ENCODE measurements at places on chromosomes 11 and 22.
A peak's percentile ranks its signal among the peaks of the same experiment; 100 is the strongest.

- no peak for DNase-seq
Observed at GRCh38 chr22:49779211-49779610, 48.5 kb downstream of the BRD1 start.

DNA sequence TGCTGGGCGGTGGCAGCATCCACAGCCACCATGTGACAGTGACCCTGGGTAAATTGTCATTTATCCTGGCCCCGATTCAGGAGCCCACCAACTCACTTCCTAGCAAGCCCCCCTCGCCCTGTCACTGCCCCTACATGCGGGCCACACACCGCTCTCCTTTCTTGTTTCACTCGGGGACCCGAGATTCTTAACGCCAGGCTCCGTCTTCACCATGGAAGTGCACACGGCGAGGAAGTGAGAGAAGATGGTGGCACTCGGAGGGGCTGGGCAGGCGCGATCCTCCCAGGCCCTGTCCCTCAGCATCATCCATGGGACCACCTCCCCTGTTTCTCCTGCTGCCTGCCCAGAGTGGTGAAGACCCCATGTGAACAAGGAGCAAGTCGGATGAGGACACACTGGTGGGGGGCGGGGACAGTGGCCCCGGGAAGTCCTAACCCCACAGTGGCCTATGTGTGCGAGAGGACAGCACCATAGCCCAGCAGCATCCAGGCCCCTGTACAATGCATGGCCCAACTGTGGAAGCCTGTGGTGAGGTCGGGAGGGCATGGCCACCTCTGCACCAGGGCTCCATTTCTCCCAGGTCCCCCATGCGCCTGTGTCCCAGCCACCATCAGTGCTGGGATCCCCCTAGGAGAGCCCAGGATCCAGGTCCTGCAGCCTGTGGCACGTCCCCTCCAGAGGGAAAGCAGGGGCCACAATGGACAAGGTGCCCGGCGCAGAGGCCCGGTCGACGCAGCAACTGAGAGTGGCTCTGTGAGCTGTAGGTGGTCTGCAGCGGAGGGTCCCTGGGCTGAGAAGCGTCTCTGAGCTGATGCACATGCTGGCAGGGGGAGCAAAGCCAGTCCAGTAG, 262.8 kb downstream of the BRD1 start:
- DNase-seq, result no peak

DNA sequence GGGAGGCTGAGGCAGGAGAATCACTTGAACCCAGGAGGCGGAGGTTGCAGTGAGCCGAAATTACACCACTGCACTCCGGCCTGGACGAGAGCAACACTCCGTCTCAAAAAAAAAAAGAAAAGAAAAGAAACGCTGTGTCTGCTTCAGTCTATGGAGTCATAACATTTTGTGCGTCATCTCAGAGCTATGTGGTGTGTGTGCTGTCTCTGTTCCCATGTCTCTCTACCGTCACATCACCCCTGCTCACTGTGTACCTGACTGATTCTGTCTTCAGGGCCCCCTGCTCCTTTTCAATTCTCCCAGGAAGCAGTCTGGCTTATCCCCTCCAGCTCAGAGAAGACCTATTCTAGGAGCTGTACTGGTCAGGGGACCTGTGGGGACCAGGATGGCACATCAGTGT, 7.0 kb downstream of the BACE1-AS start:
- DNase-seq, result no peak

- peak; percentile 92 for DNase-seq
Observed at GRCh38 chr22:41697126-41697775, 2.1 kb upstream of the MEI1 start.

DNA sequence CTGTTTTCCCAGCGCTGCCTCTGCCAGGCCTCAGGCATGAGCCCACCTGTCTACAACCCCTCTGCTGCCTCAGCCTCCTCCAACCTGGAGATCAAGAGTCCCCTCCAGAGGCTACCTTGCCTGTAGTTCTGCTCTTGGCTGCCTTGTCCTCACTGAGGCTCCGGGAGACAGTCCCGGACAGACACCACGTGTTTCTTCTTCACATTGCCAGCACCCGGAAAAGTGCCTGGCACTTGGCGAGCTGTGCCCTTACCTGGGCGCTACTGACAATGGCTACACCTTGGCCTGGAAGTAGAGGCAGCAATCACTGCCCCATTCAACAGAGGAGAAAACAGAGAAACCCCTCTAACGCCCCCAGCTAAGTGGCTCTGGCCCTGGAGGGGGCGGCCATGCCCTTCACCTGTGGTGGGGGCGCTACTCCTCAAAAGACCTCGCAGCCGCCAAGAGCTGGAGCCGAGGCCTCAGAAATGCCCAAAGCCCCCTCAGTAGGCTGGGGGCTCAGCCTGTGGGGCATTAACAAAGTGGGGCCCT, 3.0 kb upstream of the NAP1L4 start:
- DNase-seq, result no peak

DNA sequence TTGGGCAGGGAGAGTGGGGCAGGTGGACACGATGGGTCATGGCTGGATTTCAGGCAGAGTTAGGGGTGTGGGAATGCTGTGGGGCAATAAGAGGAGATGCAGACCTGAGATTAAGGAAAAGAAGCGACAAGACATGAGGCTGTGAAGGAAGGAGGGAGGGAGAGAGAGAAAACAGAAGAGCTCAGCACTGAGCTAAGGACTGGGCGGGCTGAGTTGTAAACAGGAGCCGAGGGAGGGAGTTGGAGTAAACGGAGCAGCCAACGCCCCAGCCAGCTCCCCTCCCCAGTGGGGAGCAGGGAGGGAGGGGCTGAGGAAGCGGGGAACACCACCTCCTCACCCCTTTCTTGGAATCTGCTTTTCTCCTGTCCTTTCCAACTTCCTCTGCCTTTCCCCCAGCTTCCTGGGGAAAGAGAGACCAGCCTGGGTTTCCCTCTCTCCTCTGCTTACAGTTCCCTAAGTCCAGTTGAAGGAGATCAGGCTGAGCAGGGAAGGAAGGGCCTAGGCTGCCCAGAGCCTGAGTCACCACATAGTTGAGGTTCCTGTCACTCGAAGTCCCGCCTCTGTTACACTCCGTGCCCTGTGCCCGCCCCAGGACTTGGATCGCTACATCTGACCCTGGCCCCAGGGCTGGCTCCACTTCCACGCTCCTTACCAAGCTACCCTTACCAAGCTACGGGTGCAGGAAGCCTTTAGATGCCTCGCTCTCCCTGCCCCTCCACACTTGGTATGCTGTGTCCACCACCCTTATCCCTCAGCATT, 6.7 kb upstream of the AHNAK start:
- DNase-seq, result peak; percentile 52

DNA sequence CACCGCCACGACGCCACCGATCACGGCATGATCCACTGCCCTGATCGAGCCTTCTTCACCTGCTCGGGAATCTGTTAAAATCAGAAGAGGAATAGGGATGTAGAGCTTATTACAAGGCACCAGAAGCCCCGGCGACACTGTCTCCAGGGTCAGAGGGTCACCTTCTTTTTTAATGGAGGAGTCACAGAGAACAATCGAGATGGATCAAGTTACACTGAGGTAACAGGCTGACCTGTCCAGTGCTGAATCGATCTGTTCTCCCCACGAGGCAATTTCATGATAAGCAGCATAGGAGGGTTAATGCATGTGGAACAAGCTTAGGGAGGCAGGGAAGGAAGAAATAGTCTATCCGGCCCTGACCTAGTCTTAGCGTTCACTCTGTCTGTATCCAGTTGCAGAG, 325.5 kb downstream of the CADM1 start:
- peak; percentile 3 for DNase-seq

DNA sequence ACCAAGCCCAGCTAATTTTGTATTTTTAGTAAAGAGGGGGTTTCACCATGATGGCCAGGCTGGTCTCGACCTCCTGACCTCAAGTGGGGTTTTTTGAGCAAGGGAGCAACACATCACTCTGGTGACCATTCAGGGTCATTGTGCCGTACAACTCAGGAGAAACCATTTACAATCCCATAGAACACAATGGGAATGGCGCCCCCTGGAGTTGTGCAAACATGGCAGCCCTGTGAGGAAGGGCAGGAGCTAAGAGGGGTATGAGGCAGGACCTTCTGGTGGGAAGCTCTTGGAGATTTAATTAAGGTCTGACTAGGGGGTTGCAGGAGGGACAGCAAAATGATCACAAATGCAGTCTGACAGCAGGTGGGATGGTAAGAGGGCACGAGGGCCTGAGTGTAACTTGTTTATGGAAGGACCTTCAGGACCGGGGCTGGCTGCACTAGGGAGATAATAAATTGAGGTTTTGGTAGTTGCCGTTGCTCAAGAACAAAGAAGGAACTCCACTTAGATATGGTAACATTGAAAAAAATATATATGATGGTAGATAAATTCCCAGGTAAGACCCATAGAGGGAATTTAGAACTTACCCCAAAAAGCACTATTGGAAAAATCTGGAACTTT, 9.1 kb upstream of the CSF2RB start:
- no peak for DNase-seq

GRCh38 chr11:32567154-32567553, 16.5 kb upstream of the EIF3M start:
- no peak for DNase-seq

- no peak for DNase-seq
Observed at GRCh38 chr11:112828421-112828820, 132.8 kb upstream of the NCAM1 start.

- DNase-seq, result no peak
Observed at GRCh38 chr22:44195189-44195871, 14.6 kb downstream of the PARVG start.

GRCh38 chr11:64764040-64764611, 4.4 kb upstream of the PYGM start:
- DNase-seq, result no peak
